Activated naive CD8-positive, alpha-beta T cell treated with anti-CD3 and anti-CD28 coated beads, Interleukin-2, amount 50 U/mL, for 24 hours (primary cell): ENCODE measurements at places on chromosomes 11 and 22.
A peak's percentile ranks its signal among the peaks of the same experiment; 100 is the strongest.

GRCh38 chr11:61972672-61973475 lies 5.4 kb upstream of the FTH1 start:
- no peak for DNase-seq

DNA sequence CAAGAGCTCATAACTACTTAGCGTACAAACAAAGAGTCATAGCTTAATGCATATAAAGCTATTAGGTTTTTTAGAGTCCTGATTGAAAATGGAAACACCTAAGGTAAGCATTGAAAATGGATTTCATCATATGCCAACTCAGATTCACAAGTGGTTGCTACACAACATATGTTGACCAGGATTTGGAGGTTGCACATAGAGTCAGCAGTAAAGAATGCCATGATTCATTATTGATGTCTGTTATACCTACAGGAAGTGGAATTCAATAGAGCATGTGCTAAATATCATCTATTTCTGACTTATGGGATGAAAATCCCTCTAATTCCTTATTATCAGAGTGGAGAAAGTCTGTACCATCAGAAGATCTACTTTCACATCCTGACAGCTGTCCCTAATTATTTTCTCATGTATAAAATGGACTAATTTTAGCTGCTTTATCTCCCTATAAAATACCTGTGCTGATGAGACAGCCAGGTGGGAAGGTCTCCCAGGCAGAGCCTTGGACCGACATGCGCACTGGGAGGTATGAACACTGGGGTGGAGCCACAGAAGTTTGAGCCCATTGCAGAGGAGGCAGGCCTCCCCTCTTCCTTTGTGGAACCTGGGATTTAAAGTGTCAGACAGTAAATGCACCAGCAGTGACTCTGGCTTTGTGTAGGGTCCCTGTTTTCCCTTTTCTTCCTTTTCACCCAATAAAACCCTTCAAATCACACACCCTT lies 204.2 kb downstream of the AASDHPPT start:
- DNase-seq = no peak

DNA sequence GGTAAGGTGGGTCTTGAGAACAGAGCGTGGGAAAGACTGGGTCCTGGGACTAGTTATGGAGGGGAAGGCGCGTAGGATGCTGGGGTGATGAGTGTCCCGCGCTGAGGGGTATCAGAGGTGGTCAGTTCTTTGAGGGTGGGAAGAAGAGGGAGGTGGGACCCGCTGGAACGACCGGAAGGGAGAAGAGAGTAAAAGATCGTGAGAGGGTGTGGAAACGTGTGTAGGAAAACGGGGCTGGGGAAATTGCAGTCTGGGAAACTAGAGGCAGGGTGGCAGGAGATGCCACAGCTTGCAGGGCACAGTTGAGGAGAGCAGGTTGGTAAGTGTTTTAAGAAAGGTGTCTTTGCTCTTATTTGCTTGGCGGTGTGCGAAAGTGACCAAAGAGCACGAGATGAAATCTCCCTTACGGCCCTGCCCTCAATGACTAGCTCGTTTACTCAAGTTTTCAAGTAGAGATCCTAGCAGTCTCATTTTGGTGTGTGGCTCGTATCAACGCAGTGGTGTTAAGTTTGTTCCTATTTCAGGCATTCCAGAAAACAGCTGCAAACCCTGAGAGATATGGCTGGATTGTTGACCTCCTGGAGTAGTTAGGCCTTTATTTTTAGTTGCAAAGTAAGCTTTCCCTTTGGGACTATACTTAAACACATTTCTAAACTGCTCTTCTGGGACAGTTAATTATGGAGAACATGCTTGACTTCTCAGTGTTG lies 615 bp downstream of the STT3A start:
- peak; percentile 35 for DNase-seq

GRCh38 chr11:121207485-121208115 lies 85.0 kb upstream of the SC5D start:
- DNase-seq = no peak

DNA sequence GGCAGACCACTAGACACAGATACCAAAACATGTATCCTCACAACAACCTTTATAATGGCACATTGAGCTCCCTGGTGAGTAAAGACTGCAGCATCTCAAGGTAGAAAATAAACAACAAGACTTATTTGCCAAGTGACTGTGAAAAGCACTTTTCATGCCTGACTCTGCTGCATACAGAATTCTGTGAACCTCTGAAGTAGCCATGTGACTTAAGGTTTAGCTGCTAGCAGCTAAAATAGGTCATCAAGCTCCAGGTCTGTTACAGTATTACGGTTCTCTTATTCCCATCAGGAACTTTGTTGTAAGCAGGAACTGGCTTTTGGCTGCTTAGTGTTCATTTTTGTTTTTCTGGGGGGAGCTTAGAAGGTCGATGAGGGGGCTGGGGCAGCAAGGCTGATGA lies 139.4 kb downstream of the PAX6 start:
- no peak for DNase-seq

GRCh38 chr11:528166-528814 lies 7.1 kb downstream of the HRAS start:
- DNase-seq = no peak

DNA sequence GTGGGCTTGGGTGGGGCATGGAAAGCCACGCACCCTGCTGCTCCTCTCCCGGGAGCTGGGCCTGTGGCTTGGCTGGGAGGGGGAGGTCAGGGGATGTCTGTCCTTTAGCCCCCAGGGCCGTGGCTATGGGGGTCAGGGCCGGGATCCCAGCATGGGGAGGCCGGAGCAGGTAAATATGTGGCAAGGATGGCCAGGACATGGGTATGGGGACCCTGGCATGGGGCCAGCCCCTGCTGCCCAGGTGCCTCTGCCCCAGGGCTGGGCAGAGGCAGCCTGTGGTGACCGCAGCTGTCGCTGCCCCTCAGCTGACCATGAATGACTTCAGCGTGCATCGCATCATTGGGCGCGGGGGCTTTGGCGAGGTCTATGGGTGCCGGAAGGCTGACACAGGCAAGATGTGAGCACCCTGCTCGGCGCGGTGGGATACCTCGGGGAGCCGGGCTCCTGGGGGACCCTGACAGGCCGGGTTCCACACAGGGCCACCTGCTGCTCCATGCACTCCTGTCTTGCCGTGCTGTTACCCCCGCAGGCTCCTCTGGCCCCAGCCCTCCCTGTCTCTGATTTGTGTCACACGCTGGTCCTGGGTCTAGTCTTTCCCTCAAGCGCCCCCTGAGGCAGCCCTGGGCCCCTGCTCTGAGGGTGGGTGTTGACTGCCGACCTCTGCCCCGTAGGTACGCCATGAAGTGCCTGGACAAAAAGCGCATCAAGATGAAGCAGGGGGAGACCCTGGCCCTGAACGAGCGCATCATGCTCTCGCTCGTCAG lies 8.1 kb upstream of the ANKRD13D start:
- no peak for DNase-seq

GRCh38 chr11:113308601-113309000 lies 5.8 kb upstream of the TTC12 start:
- no peak for DNase-seq

DNA sequence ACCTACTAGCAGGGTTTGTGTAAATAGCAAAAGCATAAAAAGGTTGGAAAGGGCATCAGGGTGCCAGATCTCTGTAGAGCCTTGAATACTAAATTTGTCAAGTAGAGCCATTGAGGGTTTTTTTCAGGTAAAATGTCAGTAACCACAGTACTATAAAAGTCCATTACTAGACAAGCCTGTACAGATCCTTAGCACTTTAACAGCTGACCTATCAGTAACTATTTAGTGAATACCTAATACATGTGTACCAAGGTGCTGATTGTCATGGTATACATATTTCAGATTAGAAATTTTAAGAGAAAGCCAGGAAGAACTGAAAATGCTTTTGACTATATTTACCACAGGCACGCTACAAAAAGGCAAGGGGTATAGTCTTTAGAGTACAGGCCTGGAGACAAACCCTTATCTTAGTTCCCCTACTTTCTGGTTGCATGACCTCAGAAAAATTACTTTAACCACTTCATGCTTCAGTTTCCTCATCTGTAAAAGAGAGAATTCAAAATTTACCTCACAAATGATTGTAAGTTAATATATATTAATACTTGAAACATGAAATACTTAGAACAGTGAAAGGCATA lies 57.9 kb downstream of the RAB38 start:
- DNase-seq = no peak

DNA sequence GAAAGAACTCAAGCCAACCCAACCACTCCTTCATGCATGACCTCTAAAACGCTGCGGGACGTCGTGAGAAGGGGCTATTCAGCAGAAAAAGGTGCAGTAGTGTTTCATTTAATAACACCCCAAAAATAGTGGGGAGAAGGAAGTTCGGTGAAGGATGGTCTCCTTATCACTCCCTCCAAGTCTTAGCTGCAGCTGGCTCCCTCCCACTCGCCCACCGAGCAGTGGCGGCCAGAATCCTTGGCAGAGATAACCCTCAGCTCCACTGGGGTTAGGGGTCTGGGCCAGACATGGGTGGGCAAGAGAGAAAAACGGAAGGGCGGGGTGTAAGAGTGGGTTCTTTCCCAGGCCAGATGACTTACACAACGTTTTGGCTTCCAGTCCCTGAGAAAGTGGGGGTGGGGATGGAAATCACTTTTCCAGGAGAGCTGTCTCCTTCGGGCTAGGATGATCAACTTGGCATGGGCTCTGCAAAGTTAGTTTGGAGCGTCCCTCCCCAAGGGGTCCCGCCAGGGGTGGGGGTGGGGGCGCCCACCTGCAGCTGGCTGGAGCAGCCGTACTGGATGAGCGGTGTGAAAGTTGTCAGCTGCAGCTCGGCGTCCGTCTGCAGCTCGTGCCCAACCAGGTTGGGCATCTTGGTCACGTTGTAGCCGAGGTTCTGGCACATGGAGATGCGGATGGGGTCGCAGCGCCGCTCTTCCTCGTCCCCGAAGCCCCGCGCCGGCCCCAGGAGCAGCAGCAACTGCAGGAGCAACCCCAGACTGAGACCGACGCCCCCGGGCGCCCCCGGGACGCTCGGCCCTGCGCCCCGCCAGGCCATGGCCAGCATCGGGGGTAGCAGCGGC lies 705 bp downstream of the FZD4 start:
- DNase-seq = no peak

DNA sequence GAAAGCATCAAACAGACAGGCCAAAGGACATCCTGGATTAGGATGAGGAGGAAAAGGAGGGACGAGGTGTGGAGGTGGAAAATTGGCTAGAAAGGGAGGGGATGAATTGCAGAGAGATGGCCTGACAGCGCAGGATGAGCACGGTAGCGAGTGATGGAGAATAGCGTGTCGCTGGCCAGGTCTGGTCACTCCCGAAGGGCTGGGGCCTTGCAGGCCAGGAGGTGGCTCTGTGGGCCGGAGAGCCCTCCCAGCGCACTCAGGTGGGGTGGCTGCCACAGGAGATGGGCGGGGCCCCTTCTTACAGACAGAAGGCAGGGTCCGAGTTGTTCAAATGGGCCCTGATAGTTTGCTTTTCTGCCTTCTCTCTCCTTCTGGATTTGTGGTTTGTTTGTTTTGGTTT lies 37.1 kb upstream of the THY1 start:
- DNase-seq = no peak

GRCh38 chr11:31000381-31000780 lies 369.2 kb downstream of the DCDC1 start:
- DNase-seq = no peak

DNA sequence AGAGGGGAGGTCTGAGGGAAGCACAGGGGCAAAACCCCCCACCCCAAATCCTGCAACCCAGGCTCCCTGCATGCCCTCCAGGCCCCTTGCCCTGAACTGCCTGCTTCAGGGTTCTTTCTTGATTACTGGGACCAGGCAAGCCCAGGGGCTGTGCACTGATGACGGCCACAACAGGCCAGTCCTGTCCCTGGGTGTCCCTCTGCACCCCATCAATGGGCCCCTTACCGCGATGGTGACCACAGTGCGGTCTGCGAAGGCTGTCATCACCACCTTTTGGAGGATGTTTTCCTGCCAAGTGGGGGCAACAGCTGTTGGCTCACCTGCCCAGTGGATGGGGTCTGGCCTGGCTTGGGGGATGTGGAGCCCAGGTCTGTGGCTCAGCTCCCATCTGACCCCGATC lies 5.0 kb upstream of the KCNJ11 start:
- DNase-seq = no peak

DNA sequence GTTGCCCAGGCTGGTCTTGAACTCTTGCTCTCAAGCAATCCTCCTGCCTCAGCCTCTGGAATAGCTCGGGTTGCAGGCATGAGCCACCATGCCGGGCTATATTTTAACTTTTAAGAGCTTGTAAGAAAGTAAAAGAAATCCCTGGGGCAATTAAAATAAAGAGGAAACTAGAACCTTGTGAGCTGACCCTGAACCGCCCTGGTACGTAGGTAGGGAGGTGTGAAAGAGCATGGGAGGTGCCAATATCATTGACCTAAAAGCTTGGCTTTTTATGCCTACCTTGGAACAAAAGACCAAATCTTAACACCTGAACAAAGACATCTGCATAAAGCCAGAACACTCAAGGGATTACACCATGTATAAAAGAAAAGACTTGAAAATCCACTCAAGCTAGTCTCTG lies 595.1 kb downstream of the SOX6 start:
- no peak for DNase-seq

DNA sequence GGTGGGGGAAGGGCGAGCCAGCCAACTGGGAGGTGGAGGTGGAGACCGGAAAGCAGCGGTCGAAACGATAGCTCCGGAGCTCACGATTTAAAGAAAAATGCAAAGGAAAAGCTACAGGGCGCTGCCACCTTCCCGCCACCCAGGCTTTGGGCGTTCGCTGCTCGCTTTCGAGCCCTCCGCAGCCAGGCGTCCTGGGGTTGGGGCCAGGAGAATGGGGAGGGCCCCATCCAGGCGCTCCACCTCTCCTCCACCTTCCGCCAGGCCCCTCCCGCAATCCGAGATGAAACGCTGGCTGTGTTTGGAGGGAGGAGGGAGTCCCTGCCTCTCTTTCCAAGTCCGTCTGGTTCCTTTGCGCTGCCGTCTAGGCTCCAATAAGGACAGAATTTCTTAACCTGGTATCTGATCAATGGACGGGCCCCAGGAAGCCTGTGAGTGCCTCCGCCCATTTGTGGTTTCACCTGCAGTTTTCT lies 483 bp upstream of the ABTB2 start:
- DNase-seq = no peak

DNA sequence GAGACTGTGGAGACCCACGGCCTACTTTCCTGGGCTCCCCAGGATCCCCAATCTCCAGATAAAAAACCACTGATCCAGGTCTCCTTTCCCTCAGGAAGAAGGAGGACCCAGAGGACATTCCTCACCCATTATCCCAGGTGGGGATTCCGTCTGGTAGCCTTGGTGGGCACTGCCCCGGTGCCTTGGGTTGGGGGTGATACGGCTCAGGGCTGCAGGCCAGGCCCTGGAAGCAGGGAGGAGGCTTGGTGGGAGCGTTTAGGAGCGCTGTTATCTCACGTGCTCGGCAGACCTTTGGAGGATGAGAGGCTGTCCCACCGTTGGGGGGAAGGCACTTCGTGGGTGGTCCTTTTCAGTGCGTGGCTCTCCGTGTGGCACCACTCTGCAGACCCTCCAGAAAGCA lies 926.3 kb downstream of the BRD1 start:
- no peak for DNase-seq

GRCh38 chr11:94310191-94310875 lies 6.0 kb downstream of the IZUMO1R start:
- DNase-seq = no peak

DNA sequence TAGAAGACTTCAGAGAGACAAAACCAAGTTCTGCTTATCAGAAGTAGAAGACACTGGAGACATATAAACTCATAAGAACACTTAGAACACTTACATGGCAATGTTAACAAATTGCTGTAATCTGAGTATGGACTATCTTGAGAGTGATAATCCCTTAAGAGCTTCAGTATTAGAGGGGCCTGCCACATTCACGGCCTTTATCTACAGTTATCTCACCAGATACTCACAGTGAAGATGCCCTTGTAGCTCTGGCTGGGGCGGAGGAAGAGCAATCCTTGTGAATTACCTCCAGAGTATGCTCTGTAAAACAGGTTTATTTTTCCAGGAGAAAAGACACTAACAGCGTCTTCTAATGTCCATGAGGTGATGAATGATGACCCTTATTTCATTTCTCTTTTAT lies 762.8 kb downstream of the FAM181B start:
- no peak for DNase-seq

- DNase-seq = no peak
Measured at GRCh38 chr11:130819625-130820024, 96.7 kb downstream of the SNX19 start.
